SK-N-MC (cell line): ENCODE measurements at places on chromosomes 2 and 18.
A peak's percentile ranks its signal among the peaks of the same experiment; 100 is the strongest.

DNA sequence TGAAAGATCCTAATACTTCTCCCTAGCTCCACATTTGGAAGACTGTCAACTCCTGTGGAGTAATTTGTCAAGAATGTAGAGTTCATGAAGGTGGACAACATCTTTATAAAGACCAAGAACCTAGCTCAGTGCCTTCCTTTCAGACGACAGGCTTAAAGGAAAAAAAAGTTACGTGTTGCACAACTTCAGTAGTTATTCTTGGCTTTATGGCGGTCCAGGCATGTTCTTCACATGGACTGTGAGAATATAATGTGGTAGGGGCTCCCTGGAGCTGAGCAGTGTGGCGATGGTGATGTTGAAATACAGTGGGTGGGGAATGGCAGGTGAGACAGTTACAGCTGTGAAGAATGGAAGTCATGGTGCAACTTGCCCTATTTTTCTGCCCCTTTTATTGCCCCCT lies 3.9 kb downstream of the TAF1B start:
- DNase-seq, result no peak

- DNase-seq, result no peak
Observed at GRCh38 chr2:118774458-118775133, 72.9 kb downstream of the EN1 start.

- DNase-seq, result no peak
Observed at GRCh38 chr18:9506046-9506792, 30.9 kb downstream of the RALBP1 start.

DNA sequence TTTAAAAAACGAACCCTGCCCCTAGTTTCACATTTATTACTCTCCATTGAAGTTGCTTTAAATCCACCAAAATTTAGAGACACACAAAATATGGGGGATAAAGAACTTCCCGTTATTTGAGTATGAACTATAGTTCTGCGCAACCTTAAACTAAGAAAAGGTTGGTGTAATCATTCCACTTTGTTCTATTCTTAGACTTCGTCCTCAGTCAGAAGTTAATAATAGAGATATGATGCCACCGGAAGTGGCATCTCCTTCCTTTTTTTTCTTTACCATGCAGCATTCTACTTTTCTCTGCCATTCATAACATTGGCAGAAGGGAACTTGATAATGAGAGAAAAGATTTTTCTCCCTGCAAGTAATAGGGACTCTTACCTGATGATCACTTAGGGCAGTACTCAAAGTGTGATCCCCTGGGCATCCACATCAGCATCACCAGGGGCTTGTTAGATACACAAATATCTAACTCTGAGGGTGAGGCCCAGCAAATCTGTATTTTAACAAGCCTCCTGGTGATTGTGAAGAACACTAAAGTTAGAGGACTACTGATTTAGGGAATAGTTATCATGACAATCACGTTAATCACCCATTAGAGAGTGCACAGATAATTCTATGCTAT lies 147.7 kb upstream of the DTNA start:
- no peak for DNase-seq

GRCh38 chr18:60277855-60278480 lies 94.6 kb downstream of the MC4R start:
- DNase-seq, result no peak

- no peak for DNase-seq
Observed at GRCh38 chr18:70426818-70427217, 138.0 kb downstream of the SOCS6 start.

DNA sequence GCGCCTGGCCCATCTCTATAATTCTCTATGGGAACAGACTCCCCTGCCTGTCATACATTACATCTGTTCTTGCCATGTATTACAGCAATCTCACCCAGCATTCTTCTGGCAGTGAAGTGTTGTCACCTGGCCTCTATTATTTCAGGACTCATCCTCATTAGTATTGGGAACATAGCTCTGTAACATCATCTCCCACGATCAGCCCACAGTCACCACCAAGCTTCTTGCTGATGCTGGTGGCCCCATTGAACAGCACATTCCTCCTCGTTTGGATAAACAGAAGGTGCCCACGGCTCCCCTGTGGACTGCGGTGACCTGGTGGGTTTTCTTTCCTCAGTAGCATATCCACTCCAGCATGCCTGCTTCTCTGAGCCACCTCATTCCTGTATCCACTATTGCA lies 21.5 kb downstream of the CHCHD5 start:
- DNase-seq, result no peak

- no peak for DNase-seq
Observed at GRCh38 chr2:46029332-46029811, 267.8 kb upstream of the EPAS1 start.

DNA sequence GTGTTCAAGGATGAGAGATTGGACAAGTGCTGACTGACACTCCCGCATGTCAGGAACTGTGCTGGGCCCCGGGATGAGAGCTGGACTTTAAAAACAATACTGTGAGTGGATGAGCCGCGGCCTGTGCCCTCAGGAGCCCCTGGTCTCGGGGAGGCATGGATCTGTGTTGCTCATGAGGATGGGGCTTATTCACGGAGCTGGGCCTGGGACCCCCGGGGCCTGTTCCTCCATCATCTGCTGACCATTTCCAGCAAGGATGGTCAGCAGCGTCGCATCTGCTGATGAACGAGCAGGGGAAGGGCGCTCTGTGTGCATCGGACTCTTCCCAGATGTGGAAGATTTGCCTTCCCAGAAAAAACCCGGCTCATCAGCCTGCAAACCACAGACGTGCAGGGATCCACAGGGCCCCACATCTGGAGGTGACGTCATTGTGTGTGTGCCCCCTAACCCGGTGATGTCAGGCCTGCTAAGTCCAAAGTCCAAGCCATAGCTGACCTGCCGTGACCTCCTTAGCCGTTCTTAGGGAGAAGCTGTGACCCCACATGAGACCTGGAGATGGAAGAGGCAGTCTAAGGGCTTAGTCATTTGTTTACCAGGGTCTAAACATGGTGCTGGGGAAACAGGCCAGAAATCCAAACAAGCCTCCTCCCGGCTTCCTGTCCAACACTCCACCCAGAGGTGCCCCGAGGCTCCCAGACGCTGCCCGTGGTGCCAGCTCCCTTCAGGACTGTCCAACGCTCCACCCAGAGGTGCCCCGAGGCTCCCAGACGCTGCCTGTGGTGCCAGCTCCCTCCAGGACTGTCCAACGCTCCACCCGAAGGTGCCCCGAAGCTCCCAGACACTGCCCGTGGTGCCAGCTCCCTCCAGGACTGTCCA lies 143.9 kb downstream of the PXDN start:
- no peak for DNase-seq

DNA sequence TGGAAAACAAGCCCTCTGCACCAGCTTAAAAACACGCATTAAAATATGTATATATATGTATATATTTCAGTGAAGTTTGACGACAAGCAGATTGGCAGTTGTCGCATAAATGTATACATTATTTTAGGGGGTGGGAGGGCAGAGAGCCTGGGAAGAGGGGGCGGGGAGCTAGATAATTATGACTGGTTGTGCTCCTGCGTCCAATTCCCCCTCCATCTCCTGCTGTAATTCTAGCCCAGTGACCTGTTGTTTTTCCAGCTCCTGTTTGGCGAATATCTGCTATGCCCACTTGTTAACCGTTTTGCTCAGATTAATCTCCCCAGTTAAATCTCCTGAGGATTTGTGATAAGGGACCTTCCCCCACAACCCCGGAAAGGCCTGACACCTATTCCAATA lies 656 bp downstream of the UNC80 start:
- no peak for DNase-seq

- no peak for DNase-seq
Observed at GRCh38 chr2:7033136-7033960, 116.1 kb downstream of the RNF144A start.

- DNase-seq, result no peak
Observed at GRCh38 chr18:58324824-58325480, 280.9 kb downstream of the NEDD4L start.

DNA sequence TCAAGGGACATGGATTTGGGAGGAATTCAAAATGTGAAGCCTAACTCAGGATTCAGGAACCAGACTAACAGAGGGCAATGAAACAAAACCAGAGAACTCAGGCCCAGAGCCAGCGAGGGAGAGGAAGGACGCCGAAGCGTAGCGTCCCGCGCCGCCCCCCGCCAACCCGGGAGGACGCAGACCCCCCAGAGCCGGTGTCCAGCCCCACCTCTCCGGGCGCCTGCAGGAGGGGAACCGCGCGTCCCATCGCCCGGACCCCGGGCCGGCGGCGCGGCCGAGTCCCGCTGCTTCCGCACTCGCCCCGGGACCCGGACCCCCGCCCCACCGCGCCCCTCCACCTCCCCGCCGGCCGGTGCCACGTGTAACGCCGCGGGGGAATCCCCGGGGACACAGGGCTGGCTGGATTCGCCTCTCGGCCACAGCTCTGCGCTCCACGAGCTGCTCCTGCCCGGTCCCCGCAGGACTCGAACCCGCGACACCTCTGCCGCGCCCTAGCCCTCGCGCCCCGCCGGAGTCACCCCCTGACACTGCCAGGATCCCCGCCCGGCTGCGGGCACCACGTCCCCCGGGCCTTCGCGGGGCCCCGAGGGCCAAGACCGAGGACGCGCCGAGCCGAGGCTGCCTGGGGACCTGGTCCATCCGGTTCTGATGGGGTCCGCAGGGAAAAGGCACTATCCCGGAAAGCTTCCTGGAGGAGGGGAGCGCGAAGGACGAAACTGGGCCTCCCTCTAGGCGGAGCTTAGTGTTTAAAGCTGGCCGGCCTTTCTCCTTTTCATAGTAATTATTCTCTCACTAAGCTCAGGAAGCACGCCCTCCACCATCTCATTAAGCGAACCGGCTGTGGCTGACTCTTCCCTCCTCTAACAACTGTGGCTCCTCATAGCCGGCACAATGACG lies 40.4 kb upstream of the FAM124B start:
- DNase-seq, result no peak

DNA sequence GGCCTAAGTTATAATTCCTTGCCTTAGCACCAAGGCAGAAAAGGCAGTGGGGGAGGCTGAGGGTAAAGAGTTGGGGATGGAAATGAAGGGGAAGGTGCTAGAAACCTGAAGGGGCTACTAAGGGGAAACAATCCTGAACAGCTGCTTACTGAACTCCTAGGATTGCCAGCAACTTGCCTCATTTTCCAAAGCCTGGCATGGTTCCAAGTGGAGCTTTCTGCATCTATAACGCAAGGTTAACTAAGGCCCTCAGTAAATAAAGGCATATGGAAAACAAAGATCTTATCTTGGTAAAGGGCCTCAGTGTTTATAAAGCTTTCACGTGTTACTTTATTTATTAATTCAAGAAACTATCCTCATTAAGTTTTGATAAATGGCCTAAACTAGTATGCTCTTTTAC lies 10.9 kb downstream of the MEP1B start:
- peak; percentile 22 for DNase-seq

DNA sequence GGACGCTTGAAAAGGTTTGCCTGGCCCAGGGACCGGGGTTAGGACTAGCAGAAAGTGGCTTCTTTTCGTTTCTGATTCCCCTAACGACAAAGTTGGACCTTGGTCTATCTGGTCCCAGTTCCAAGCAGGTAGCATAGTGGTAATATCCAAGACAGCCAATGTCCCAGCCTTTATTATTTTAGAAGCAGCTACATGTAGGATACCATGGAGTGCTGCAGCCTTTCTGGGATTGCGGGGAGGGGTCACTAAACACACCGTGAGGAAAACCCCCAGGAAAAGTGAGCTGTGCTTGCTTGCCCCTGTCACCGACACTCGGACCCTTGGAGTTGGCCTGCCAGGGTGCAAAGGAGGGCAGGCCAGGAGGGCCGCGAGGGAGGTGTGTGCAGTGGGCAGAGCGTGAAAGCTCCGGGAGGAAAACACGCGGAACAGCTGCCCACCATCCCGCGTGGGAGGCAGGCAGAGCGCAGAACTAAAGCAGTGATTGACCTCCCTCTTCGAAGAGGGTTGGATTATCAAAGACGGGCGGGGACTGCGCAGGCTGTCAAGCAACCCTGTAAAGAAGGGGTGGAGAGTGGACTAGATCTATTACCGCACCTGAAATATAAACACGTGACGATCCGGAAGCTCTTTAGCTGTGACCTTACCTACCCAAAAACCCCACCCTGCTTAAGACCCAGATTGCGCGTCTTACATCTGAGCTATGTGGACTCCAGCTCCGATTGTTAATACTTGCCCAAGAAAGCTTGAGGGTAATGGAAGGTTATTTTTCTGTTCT lies 624 bp upstream of the MAP4K3 start:
- no peak for DNase-seq

GRCh38 chr18:58288921-58289797 lies 245.1 kb downstream of the NEDD4L start:
- DNase-seq, result no peak

GRCh38 chr2:85504778-85505261 lies 34.1 kb upstream of the MAT2A start:
- DNase-seq, result no peak

DNA sequence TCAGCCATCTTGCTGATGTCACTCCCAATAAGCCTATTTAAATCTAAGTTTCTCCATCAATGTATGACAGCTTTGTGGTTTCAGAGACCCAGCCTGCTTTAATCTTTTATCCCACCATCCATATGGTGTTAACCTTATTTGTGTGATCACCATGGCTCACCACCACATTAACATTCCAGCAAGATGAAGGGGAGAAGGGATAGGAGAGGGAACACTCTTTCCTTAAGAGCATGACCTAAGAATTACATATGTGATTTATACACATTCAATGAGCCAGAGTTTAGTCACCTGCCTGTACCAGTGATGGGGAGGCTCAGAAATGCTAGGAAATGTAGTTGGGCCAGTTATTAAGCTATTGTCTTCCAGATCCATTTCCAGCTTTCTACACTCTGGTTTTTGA lies 44.5 kb upstream of the CHN1 start:
- DNase-seq, result no peak

DNA sequence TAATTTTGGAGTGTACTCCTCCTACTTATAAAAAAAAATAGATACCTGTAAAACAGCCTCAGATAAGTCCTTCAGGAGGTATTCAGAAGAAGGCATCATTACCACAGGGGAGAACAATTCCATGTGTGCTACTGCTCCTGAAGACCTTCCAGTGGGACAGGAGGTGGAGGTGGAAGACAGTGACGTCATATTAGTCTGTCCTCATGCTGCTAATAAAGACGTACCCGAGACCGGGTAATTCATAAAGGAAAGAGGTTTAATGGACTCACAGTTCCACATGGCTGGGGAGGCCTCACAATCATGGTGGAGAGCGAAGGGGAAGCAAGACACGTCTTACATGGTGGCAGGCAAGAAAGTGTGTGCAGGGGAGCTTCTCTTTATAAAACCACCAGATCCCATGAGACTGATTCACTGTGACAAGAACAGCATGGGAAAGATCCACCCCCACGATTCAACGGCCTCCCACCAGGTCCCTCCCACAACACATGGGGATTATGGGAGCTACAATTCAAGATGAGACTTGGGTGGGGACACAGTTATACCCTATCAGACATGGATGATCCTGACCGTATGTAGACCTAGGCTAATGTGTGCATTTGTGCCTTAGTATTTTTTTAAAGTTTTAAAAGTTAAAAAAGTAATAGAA lies 98.4 kb downstream of the NDUFA10 start:
- DNase-seq, result no peak

DNA sequence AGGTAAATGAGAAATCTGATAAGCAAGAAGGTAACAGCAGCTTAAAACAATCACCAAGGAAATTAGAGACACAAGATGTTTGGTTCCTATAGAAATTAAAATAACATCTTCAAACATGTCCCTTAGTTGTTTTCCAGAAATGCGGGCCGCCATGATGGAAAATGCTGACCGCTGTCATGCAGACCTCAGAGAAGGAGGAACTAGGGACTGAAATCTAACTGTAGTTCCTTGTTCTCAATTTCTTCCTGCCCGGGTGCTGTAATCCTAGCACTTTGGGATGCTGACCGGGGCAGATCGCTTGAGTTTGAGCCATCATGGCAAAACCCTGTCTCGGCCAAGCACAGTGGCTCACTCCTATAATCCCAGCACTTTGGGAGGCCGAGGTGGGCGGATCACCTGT lies 51.1 kb downstream of the TEX51 start:
- no peak for DNase-seq
